ENCODE measurements at places on chromosomes 2 and 18. TPM values are rescaled to one million over a fixed set of nuclear protein-coding genes. Genes with fewer than 3 reads are reported as not detected.

GRCh38 chr2:171529914-171530313 lies 7.6 kb downstream of the CYBRD1 start:
- no peak overlapping the region for H3K4me3 ChIP-seq
- H3K27me3 ChIP-seq: no peaks in the 10 kb centered on the region
- H3K36me3 ChIP-seq: no peaks in the 10 kb centered on the region

GRCh38 chr2:226050822-226051221 lies 651.3 kb downstream of the NYAP2 start:
- no peak overlapping the region for H3K27ac ChIP-seq
- no peak overlapping the region for H3K4me3 ChIP-seq
- no peaks in the 10 kb centered on the region for H3K27me3 ChIP-seq
- H3K36me3 ChIP-seq: no peaks in the 10 kb centered on the region
- DNase-seq: no peak

GRCh38 chr2:120763508-120763907 lies 27.8 kb downstream of the GLI2 start:
- DNase-seq: no peak
- no peak overlapping the region for H3K4me3 ChIP-seq
- H3K27ac ChIP-seq: no peak overlapping the region
- no peaks in the 10 kb centered on the region for H3K27me3 ChIP-seq
- no peaks in the 10 kb centered on the region for H3K4me1 ChIP-seq

GRCh38 chr18:59040770-59041148 lies 98.9 kb upstream of the SEC11C start:
- H3K36me3 ChIP-seq: no peaks in the 10 kb centered on the region
- no peak overlapping the region for H3K27ac ChIP-seq
- no peaks in the 10 kb centered on the region for H3K27me3 ChIP-seq

- H3K27me3 ChIP-seq: no peaks in the 10 kb centered on the region
- no peak overlapping the region for H3K27ac ChIP-seq
- H3K4me1 ChIP-seq: peaks cover 12% of the 10 kb centered on the region
Observed at GRCh38 chr18:11978956-11979355, 2.4 kb upstream of the IMPA2 start.

GRCh38 chr2:226608451-226608850 lies 191.2 kb downstream of the IRS1 start:
- H3K27me3 ChIP-seq: no peaks in the 10 kb centered on the region
- no peaks in the 10 kb centered on the region for H3K36me3 ChIP-seq
- no peak overlapping the region for H3K4me3 ChIP-seq
- H3K4me1 ChIP-seq: peaks cover 3% of the 10 kb centered on the region

GKN1 gene
- total RNA-seq: not detected

ADRA2B gene
- 0.24 TPM for total RNA-seq

SEPTIN10 gene
- total RNA-seq: 0.31 TPM

TTL gene
- 46.1 TPM for total RNA-seq

Data from CD8-positive, alpha-beta memory T cell (primary cell).